Umbilical cord (tissue), 2 donors: ENCODE measurements at places on chromosomes 2 and 18. TPM values are rescaled to one million over a fixed set of nuclear protein-coding genes. Genes with fewer than 3 reads are reported as not detected.

DNA sequence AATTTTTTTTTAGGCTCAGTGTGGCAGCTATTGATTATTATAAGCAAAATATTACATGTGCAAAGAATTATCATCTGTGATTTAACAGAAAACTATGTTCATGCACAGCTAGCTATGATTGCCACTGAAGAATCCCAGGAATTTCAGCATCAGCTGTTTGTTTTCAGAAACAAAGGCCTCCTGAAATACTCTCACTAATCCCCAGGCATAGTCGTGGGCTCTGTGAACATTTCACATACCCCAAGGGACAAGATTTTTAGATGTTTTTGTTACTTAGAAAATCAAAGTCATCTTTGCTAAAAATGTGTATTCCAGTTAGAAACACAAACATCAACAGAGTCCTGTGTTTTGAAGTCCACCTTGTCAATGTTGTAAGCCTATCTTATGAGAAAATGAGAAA is 156.1 kb downstream of the MYO1B start:
- DNase-seq, result no peak

The CCBE1 gene
- total RNA-seq, result 2.4 TPM

The LCT gene
- 1.7 TPM for total RNA-seq

The SLC9A4 gene
- 1.2 TPM for total RNA-seq

The MC5R gene
- 1.7 TPM for total RNA-seq

DNA sequence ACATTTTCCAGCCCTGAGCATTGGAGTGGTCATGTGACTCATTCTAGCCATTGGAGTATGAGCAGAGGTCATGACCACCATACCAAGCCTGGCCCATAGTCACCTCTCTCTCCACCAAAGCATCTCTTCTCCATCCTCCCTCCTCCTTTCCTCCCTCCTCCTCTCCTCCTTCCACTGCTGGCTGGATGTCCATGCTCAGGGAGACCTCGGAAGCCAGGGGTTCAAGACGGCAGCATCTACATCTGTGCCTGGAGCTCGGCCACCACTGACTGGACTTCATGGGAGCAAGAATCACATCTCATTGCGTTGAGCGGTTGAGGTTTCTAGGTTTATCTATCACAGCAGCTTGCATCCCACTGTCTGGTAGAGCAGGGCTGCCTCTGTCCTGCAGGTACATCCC is 252.4 kb downstream of the NDUFA10 start:
- DNase-seq, result no peak

- DNase-seq, result no peak
These were observed 697.4 kb upstream of the NXPH2 start for GRCh38 chr2:139477618-139478017.

- no peak for DNase-seq
These were observed 1020.6 kb downstream of the BCL11A start for GRCh38 chr2:59532808-59533207.

The RAPGEF4 gene
- 19.0 TPM for total RNA-seq

GRCh38 chr2:125424266-125424785 is 1231.6 kb upstream of the GYPC start:
- DNase-seq, result no peak

The ARHGEF33 gene
- total RNA-seq, result 1.2 TPM

DNA sequence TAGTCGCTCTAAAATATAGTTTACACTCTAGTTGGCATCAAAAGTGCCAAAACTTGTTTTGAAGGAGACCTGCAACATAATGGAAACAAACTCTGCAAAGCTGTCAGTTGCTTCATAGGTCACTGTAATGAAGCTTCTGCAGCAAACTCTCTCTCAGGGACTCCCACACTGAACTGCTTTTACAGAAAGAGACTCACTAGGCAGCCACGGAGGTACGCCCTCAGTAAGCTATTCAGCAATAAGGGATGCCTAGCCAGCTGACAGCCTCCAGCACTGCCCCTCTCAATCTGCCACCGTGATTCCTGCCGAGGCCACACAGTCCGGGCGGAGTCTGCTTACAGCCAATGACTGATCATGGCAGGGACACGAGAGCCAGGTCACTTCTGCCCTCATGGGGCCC is 51.1 kb downstream of the COLEC12 start:
- DNase-seq, result peak; percentile 58

The GALR1 gene
- total RNA-seq, result 3.6 TPM

The RAB27B gene
- total RNA-seq, result 10.8 TPM

DNA sequence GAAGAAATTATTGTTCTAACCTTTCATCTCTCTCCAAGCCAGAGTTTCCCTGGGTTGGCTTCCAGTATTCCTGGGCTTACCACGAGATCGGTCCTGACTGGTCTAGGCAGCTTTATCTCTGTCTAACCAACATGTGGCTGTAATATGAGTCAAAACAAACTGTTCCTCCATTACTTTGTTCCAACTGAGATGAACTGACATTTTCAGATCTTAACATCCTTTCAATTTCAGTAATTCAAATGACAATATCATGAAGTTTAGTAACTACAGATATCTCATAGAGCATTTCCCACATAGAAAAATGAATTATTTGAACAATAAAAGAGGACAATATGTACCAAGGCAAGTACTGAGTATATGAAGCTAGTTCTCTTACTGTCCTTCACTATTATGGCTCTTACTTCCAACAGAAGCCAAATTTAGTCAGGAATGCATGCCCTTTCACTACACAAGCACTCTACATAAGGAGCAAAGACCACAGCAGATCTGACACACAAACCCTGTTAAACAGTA is 15.5 kb downstream of the SLC25A12 start:
- DNase-seq, result peak; percentile 69

DNA sequence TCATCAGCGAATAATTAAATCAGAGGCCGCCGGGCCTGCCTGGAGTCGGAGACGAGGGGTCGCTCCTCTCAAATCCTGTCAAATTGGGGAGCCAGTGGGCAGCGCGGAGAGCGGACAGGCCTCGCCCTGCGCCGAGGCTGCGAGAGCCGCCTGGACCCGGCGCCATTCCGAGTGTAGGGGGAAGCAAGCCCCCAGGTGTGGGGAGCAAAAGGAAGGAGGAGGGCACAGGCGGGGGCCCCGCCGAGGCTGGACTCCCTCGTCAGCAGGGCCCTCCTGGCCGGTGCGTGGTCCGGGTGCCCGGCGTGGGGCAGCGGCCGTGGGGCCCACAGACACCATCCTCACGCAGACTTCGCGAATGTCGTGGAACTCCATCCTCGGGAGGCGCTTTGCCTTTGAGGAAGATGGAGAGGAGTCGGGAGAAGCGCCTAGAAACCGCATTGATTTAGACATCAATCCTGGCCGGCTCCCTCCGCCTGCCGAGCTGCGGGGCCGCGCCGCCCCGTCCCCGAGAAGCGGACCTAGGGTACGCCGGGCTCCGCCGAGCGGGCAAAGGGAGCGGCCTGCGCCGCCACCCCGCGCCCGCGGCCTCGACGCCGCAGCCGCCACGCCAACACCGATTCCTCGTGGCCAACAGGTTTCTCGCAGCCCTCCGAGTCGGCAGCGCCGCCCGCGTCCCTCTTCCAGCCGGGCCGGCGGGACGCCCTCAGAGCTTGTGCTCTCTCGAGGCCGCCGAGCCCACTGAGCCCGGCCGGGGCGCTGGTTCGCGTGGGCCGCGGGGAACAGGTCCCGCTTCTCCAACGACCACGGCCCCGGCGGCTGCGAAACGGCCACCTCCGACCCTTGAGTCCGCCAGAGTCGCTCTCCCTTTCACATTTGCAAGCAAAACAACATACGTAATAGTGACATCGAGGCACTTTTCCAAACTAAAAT is 6.7 kb upstream of the ONECUT2 start:
- no peak for DNase-seq

The L3MBTL4 gene
- 14.9 TPM for total RNA-seq

The EFEMP1 gene
- total RNA-seq, result 125 TPM

- DNase-seq, result peak; percentile 39
These were observed 14.1 kb downstream of the LAMA3 start for GRCh38 chr18:23703057-23703986.

- no peak for DNase-seq
These were observed 160.6 kb upstream of the SMAD7 start for GRCh38 chr18:49111191-49111988.

DNA sequence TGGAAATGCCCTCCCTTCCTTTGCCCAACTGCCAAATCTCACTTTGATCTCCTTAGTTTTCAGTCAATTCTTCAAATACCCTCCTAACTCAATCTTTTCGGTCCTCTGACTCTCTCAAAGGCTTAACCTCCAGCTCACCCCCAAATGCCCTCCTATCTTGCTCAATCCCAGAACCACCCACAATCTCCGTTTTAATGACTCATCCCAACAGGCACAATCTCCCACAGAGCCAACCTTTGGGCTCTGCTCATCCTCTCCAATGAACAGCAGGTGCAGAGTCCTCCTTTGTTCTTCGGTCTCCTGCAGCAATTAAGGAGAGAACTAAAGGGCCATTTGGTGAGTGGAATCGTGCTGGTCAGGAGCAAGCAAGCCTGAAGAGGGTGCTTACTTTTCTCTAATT is 366.1 kb upstream of the CRIM1 start:
- DNase-seq, result peak; percentile 17
